ENCODE measurements at places on chromosomes 7 and 10. TPM values are rescaled to one million over a fixed set of nuclear protein-coding genes. Genes with fewer than 3 reads are reported as not detected.

Gene OR2A12
- polyA plus RNA-seq: not detected

Gene IL2RA
- polyA plus RNA-seq: not detected

DNA sequence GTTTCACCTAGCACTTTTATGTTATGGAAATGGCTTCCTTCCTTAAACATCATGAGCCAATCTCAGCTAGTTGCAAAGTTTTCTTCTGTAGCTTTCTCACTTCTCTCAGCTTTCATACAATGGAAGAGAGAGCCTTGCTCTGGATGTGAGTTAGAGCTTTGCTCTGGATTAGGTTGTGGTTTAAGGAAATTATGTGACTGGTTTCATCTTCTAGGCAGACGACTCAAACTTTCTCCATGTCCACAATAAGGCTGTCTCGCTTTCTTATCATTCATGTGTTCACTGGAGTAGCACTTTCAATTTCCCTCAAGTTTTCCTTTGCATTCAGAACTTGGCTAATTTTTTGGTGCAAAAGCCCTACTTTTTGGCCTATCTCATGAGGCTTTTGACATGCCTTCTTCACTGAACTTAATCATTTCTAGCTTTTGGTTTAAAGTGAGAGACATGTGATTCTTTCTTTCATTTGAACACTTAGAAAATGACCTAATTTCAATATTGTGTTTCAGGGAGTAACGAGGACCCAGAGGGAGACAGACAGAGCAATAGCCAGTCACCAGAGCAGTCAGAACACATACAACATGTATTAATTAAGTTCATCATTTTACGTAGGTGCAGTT, 49.8 kb downstream of the CNOT4 start:
- DNase-seq: no peak

- no peak for DNase-seq
Measured at GRCh38 chr10:24850727-24851296, 101.6 kb downstream of the PRTFDC1 start.

DNA sequence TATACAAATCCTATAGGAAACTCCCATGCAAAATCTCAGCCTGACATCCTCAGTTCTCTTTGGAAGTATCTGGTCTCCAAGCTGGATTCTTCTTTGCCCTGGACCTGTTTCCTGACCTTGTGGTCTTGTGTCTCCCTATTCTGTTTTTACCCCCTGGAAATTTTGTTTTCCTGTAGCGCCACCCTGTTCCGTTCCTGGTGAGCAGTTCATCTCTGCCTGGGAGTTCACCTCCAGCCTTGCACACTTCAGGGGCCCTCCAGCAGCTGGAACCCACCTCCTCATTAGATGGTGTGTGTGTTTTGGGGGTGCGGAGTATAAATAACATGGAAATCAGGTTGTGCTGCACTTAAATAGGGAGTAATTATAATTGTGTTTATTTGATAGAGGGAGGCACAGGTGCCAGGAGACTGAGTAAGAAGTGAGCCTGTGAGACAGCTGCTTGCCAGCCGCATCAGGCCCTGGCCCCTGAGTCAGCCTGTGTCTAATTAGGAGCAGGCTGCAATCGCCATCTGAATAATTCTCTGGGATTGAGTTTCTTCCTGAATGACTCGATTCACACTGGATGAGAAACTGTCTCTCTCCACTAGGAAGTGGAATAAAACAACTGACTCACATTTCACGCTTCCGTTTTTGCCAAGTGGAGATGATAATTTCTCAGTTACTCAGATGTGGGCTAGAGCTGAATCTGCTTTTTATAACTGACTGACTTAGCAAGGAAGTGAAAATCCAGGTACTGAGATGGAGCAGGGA, 69.4 kb upstream of the HECTD2 start:
- DNase-seq: peak; percentile 87

GRCh38 chr7:43590862-43591557, 8.1 kb downstream of the STK17A start:
- no peak for DNase-seq

DNA sequence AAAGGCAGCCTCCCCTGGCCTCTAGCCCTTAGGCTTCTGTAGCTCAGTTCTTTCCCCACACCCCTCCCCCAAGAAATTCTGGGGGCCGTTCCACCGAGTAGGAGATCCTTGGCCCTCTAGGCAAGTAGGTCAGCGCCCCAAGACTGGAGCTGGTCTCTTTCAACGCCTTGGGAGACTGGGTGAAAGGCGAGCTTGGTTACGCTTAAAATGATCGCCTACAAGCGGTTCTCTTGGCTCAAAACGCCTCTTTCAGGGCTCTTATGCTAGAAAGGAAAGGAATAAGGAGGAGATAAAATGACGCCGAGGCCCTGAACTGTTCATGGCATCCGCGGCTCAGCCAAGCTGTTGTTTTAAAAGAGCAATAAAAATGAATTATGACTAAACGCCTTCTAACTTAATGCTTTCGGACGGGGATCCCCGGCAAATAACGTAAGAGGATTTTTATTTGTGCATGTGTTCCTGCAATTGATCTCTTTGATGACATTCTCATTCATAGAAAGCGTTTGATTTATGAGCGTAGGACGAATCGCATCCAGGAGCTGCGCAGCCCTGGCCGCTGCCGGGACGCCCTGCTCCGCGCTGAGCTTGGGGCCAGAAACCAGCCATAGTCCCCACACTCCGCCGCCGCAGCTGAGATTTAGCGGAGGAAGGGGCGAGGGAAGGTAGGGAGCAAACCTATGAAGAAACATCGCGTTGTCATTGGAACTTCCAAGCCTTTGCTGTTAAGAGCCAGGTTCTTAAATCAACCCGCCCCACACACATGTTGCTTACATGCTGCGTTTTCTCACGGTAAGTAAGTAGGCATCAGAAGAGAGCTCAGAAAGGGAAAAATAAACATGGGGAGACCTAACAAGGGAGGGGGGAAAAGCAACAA, 3.0 kb upstream of the HOXA1 start:
- DNase-seq: peak; percentile 92

Gene FAM25C
- polyA plus RNA-seq: not detected

Gene C10orf67
- 0.24 TPM for polyA plus RNA-seq
